AG08396 (cell line): ENCODE measurements at places on chromosomes 12 and 14.

DNA sequence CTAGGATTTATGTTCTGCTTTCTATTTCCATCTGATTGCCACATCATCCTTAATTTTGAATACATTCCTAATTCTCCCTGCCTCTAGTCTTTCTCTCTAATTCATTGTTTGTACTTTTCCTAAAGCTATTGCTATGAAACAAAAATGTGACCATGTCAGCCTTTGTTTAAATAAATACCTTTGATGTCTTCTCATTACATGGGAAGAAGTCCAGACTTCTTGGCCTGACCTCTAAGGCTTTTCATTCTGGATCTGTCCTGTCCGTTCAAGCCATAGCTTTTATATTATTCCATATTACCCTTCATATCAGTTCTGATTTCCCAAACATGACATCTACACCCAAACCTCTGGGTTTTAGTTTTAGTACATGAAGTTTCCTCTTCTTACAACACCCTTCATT is 91.4 kb downstream of the CDK17 start:
- peak; percentile 4 for DNase-seq

GRCh38 chr12:104522985-104523722 is 66.4 kb downstream of the CHST11 start:
- DNase-seq: no peak

- no peak for DNase-seq
Observed at GRCh38 chr14:32134448-32135097, 57.5 kb downstream of the ARHGAP5 start.

DNA sequence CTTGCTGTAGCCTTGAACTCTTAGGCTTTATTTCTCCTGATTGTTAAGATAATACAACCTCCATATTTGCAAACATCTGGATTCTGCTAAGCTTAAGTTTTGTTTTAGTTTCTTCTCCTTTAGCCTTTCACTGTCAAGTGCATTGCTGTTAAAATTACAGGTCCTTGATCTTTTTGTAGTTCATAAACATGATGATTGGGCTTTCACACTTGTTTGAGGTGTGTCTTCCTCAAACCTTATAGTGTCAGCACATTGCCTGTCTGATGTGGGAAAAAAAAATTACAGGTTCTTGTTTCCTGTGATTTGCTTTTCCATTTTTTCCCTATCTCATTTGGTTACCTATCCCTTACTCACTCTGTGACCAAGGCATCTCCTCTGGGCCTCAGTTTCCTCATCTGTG is 59.2 kb downstream of the BICDL1 start:
- no peak for DNase-seq

GRCh38 chr12:121279071-121279375 is 17.5 kb downstream of the CAMKK2 start:
- peak; percentile 83 for DNase-seq

- DNase-seq: no peak
Observed at GRCh38 chr14:74698465-74698864, 14.4 kb downstream of the AREL1 start.

DNA sequence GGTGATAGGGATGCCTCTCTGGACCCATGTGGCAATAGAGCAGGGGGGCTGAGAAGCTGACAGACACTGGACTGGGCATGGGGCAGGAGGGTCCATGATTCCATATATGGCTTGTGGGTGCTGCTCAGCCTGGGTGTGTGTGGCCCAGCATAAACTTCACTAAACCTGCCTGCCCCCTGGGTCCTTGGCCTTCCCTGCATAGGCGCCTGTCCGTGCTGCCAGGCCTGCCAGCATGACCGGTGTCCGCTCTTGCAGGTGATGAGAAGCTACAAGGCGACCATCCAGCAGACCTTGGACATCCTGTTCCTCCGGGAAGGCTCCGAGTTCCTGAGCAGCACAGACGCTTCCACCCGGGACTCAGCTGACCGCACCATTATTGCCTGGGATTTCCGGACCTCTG is 61.6 kb downstream of the BEGAIN start:
- DNase-seq: no peak

DNA sequence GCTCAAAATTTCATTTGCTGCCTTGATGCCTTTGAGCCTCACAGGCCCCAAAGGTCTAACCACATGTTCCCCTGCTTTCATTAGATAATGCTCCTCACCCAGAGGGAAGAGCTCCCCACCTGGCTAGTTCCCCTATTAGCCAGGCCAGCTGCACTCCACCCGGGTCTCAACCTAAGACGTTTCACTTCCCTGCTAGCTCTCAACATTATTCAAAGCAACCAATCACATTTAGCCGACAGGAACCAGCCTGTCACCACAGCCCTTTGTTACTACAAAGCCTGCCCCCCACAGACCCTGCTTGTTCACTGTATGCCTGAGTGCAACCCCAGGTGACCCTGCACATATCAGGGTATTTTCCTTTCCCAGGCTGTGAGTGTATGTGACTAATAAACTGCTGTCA is 78.6 kb downstream of the SLC15A5 start:
- no peak for DNase-seq

DNA sequence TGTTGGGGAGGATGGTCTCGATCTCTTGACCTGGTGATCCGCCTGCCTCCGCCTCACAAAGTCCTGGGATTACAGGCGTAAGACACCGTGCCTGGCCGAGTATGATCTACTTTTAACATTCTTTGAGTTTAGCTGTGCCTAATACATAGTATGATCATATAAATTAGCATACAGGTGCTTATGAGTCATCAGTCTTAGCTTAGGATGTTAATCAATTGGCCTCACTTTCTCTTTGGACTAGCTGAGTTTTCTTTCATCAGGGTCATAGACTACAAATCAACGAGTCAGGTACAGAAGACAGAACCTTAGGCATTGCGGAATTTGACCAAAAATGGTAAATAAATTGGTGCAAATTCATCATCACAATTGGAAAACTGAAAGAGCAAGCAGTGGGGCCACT is 2.2 kb downstream of the SLC25A21 start:
- no peak for DNase-seq

GRCh38 chr12:24522736-24523135 is 426.2 kb downstream of the BCAT1 start:
- no peak for DNase-seq

DNA sequence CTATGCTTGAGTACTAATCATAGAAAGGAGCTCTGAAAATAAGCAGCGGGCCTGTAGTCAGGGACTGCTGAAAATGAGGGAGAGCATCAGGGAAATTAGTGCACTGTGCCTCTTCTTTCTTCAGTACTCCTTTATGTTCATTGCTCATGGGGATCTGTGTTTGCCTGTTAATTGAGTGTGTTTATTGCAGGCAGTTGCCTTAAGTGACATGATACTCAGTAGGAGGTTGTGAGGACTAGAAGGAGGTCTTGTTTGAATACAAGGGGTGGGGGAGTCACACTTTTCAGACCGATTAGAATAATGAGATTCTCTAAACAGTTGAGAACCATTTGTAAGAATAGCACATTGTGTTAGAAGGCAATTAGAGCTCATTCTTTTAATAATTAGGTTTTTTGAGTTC is 102.6 kb upstream of the SLCO1C1 start:
- DNase-seq: no peak

DNA sequence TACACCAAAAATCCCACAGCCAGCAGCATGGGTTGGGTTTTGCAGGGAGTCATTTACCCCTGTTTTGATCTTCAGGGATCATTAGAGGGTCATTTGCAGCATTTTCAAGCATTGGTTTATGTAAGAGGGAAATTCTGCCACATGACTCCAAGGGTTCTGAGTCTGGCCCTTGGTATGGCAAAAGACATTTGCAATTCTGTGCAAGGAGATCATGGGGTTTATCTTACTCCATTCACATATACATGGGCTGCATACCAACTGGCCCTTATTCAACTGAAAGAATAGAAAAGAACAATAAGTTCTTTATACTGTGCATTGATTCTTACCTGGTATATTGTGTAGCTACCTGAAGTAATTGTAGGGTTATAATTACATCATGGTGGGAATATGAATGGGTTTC is 13.7 kb downstream of the SIX4 start:
- no peak for DNase-seq

DNA sequence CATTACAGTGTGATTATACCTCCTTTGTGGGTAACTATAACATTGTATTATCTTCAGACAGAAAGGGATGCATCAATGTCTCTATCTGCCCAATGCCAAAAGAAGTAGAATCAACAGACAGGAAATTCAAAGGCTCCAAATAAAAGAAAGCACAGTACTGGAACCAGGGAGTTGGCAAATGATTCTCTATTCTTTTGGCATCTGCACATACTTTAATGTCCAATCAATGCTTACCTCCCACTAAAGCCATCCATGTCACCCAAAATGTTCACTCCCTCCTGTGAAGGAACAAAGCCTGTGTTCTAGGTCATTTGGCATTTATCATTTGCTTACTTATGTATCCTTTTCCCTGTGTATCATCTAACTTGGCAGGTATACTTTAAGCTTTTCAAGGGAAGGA is 36.7 kb downstream of the KIF21A start:
- DNase-seq: no peak

DNA sequence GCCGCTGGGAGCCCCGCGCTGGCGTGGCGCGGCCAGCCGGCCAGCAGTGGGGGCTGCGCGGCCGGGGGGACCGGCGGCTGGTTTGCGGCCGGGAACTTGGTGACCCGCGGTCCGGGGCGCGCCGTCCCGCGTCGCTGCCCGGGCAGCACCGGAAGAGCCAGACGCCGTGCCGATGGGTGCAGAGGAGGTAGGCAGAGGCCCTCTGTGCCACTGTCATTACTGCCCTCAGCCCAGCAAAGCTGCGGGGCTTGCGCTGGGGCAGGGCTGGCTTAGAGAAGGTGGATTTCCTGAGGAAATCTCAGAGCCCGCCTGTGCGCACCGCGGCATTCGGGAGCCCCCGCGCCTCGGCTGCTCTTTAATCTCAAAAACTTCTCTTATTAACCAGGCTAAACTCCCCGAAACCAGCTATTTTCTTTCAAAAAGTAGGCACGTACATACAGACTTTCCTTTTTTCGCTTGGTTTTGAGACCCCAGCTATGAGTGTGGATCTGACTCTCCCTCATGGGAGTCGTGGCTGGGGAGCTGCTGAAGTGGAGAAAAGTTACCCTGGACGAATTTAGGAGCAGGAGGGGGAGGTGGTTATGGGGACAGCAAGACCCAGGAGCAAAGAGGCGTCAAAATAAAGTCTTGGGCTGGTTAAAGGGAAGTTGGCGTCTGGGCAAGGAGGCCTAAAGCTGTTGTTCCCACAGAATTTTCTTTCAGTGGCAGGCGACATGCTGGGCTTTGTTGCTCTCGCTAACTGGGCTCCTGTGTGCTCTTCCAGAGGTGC is 802 bp downstream of the SUSD6 start:
- no peak for DNase-seq

- no peak for DNase-seq
Observed at GRCh38 chr12:87815771-87816585, 213.2 kb downstream of the C12orf50 start.

GRCh38 chr14:92471919-92472318 is 41.7 kb upstream of the RIN3 start:
- peak; percentile 72 for DNase-seq

- no peak for DNase-seq
Observed at GRCh38 chr12:132430838-132431774, 58.8 kb upstream of the FBRSL1 start.

- DNase-seq: no peak
Observed at GRCh38 chr12:4780641-4781611, 60.7 kb downstream of the GALNT8 start.

GRCh38 chr14:62101189-62101588 is 339.0 kb downstream of the SNAPC1 start:
- no peak for DNase-seq

DNA sequence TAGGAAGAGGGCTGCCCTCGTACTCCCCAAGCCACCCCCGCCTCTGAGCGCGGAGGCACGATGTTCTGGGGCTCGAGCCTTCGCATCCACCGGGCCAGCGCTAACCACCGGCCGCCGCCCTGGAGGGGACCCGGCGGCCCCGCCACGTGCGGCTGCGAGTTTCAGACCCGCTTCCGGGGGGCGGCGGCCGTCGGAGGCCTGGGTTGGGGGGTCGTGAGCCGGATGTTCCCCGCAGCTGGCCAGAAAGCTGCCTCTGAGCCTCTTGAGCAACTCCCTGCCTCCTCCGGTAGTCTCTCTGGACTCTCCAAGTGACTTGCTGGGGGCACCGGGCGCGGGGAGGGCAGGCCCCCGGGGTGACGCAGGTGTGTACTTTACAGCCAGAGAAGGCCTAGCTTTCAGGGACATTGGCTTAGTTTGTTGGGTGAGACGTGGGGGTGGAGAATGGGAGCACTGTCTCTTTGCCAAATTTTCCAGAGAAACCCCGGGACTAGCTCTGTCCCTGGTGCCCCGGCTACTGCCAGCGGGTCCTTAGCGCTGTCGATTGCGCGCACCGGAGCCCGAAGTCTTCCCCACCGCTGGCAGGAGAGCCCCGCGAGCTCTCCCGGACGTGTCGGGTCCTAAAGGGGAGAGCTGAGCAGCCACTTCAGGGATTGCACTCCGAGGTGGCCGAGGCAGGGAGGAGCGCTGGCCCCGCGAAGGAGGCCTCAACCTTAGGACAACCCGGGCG is 15.6 kb downstream of the OTX2 start:
- peak; percentile 3 for DNase-seq

DNA sequence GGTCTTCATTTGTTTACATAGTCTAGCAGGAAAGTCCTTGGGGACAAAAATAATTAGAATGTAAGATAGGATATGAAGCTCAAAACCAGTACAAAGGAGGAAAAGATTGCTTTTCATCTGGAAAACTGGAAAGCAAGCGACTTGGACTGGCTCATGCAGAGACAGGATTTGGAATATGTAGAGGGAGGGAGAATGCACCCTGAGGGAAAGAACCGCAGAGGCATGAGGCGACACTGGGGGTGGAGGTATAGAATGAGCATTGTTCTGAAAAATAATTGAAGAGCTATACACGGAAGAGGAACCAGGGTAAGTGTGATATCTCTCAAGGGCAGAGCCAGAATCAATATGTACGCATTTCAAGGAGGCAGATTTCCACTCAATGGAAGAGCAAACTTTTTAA is 85.5 kb downstream of the PLEKHG3 start:
- no peak for DNase-seq

GRCh38 chr12:104494137-104494792 is 37.5 kb downstream of the CHST11 start:
- DNase-seq: no peak

GRCh38 chr12:68975811-68976210 is 42.8 kb upstream of the CPM start:
- no peak for DNase-seq

DNA sequence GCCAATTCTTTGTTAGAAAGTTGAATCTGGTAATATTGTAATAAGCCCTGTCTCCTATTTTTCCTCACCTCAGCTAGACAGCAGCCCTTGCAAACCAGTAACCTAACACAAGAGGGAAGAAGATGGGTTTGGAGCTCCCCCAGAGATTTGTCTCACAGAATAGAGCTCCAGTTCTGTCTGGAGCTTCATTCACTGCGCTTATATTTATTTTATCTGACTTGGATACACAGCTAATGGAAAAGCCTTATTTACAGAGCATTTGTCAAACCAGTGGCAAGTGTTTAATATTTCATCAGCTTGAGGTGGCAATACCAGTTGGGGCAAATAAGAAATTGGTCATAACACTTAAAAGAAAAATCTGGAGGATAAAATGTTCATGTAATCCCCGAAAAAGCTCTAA is 1094.0 kb downstream of the FSCB start:
- DNase-seq: no peak

DNA sequence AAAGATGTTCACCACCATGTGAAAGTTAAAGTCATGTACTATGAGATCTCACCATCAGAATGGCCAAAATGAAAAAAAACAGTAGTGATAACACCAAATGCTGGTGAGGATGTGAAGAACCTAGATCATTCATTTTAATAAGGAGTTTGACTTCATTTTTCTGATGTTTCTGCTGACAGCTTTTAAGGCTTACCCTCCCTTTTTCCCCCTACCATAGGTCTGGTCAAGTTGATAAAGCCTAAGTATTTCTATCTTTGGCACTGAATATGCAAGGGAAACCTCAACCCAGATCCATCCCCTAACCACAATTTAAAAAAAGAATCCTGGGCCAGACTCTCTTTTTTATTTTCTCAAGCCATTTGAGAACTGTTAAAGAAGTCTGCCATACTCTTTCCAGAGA is 689.6 kb upstream of the FOXG1 start:
- no peak for DNase-seq
